NCI-H345 (cell line): ENCODE measurements at places on chromosomes 2 and 18.

GRCh38 chr2:101500860-101501259 lies 25.9 kb upstream of the RFX8 start:
- no peak for DNase-seq

DNA sequence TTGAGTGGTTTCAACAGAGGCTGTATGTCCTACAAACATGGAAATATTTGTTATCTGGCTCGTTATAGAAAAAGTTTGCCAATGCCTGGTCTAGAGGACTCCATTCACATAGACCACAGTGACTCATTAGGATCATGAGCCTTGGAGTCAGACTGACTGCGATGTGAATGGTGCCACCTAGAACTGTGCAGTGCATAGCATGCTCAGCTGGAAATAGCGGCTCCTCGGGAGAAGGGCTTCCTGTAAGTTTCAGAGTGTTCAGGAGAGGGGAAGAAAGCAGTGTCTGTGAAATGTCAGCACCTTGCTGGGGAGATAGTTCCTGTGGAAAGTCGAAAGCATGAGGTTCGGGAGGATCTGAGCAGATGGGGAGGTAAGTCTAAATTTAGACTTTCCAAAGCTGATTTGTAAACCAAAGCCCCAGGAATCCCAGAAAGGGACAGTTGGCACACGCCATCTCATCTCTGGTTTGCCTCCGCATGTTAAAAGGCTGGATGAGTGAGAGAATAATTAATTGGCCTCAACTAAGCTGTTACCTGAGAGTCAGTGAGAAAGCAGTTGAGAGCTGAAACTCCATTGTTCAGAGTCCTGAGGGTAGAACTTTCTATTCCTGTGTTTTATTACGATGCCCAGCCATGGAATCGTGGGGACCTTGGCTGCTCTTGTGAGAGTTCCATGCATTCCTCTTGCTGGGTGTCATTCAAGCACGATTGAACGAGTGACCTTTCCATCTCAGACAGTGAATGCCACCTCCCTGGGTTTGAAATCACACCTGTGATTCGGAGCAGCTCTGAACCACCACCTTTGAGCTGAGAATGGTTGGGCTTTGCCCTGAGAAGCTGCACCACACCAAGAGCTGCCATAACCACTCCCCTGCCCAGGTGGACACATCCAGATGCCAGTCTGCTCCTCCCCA lies 99.5 kb downstream of the MAPK4 start:
- DNase-seq: no peak

DNA sequence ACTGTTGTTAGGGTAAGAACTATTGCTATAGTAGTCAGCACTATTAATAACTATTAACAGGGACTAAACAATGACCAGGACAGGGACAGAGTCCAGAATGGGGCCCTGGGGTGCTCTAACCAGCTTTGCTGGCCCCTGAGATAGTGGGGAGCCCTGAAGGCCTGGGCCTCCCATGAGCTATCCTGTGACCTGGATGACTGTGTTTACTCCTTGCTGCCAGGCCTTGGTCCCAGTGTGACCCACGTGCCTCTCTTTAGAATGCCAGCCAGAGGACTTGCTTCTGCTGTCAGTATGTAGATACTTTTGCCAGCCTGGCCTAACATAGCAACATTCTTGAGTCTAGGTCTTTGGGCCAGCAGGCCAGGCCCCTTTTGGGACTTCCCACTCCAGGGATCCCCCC lies 11.4 kb downstream of the CDK5R2 start:
- DNase-seq: no peak

DNA sequence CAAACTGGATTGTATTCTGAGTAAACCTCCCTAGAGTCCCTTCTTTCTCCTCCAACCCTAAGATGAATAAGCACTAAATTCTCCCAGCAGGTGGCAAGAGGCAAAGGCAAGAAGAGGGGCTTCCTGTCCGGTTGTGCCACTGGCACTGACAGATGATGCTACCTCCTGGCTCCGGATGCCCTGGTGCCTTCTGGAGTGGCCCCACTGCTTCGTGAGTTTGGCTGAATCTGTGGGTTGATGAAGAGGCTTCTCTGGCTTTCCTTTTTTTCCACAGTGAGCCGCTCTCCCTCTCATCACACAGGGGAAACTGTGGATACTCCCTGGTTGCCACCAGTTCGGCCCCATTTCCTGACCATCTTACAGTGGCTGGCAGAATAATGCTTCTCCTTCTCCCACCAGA lies 404.7 kb downstream of the GALR1 start:
- DNase-seq: no peak

DNA sequence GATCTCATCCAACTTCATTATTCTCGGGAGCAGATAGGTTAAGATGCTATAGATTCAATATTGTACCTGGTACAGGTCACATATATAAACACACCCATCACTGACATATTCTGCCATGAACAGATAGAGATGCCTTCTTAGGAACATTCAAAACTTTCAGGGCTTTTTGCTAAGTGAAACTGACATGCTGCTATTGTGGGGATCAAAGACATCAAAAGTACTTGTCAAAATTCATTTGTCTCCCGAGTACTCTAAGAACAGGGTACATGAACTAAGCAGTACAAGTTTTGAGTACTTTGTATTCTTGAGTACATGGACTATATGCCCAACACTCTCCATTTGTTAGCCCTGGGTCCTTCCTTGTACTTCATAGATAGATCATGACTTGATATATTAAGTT lies 173.5 kb downstream of the FSHR start:
- no peak for DNase-seq

GRCh38 chr18:6022845-6023244 lies 127.5 kb upstream of the TMEM200C start:
- DNase-seq: no peak

DNA sequence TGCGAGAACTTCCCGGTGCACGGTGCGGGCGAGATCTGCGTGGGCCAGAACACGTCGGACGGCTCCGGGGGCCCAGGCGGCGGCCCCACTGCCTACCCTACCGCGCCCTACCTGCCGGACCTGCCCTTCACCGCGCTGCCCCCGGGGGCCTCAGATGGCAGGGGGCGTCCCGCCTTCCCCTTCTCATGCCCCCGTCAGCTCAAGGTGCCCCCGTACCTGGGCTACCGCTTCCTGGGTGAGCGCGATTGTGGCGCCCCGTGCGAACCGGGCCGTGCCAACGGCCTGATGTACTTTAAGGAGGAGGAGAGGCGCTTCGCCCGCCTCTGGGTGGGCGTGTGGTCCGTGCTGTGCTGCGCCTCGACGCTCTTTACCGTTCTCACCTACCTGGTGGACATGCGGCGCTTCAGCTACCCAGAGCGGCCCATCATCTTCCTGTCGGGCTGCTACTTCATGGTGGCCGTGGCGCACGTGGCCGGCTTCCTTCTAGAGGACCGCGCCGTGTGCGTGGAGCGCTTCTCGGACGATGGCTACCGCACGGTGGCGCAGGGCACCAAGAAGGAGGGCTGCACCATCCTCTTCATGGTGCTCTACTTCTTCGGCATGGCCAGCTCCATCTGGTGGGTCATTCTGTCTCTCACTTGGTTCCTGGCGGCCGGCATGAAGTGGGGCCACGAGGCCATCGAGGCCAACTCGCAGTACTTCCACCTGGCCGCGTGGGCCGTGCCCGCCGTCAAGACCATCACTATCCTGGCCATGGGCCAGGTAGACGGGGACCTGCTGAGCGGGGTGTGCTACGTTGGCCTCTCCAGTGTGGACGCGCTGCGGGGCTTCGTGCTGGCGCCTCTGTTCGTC lies 1.7 kb downstream of the FZD7 start:
- DNase-seq: no peak

DNA sequence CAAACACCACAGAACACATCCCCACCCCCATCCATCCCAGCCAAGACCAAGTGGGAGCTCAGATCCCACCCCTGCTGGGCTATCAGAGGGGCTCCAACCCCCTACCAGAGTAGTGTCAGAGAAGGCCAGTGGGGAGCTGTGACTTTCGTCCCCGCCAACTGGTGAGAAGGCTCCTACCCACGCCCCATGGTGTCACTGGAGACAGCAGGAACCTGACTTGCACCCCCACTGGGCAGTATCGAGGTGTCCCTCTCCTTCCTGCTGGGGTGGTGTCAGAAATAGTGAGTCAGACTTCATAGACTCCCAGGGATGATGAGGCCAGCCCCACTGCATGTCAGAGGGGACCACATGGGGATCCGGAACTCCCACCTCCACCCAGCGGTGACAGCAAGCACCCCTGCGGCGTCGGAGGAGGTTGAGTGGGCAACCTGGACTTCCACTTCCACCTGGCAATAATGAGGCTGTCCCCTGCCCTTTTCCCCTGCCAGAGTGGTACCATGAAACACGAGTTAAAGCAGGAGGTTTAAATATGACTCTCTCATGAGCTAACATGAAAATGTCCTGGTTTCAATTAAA lies 106.7 kb downstream of the CTIF start:
- no peak for DNase-seq

- DNase-seq: no peak
Measured at GRCh38 chr18:9507565-9508088, 32.3 kb downstream of the RALBP1 start.

- no peak for DNase-seq
Measured at GRCh38 chr2:121092095-121092494, 192.9 kb downstream of the TFCP2L1 start.

DNA sequence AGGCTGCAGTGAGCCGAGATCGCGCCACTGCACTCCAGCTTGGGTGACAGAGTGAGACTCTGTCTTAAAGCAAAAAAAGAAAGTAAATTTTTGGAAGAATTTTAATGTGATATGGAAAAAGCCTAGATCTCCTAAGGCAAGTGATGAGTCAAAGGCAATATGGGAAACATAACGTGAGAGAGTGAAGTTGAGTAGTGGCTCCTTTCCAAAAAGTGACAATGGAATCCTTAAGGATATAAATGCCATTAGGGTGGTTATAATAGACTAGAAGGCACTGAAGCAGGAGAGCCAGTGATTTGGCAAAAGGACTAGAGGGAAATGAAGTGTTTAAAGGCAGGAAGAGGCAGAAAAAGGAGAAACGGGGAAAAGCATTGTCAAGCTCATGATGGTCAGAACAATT lies 25.6 kb downstream of the ARHGAP28 start:
- DNase-seq: no peak
